NCI-H2081 (cell line): ENCODE measurements at places on chromosomes 7 and 10.
A peak's percentile ranks its signal among the peaks of the same experiment; 100 is the strongest.

DNA sequence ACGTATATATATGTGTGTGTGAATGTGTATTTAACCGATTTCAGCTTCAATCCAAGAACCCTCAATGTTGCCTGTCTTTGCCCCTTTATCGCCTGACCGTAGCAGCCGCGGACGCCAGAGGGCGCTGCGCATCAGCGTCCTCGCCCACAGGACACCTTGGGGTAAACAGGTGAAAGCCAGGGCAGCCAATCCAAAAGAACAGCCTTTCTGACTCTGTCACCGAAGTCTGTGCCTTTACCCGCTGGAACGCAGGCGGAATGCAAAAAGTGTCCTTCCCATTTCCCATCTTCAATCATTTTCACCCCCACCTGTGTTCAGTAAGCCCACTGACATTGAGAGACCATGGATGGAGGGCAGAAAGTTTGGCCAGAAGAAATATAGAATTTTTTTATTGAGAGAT is 3.6 kb downstream of the NXPH1 start:
- DNase-seq, result peak; percentile 57

DNA sequence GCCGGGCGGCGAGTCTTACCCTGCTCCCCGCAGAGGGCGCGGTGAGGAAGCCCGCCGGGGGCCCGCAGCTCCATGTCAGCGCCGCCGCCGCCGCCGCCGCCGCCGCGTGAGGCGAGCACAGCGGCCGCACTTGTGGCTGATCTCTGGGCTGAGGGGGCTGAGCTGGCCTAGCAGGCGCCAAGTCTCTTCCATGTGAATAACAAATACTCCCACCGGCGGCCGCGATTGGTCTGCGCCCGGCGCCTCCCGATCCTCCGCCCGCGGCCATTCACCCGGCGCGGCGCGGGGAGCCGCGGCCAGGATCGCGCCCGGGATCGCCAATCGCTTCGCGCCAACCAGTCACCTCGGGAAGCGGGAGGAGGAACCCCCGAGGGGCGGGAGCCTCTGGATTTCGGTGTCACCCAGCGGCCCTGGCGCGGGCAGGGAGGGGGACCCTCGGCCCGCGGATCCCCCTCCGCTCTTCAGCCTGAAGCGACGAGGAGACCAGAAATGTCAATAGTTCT is at the start of gene GRM8:
Gene GRM8, minus strand, starts transcription at position 164 of the 503 bp plus-strand sequence.
- DNase-seq, result peak; percentile 73

- DNase-seq, result no peak
These were observed 343.9 kb upstream of the LRGUK start for GRCh38 chr7:133783276-133783675.

GRCh38 chr10:46525177-46525823 is 31.2 kb downstream of the GPRIN2 start:
- no peak for DNase-seq

DNA sequence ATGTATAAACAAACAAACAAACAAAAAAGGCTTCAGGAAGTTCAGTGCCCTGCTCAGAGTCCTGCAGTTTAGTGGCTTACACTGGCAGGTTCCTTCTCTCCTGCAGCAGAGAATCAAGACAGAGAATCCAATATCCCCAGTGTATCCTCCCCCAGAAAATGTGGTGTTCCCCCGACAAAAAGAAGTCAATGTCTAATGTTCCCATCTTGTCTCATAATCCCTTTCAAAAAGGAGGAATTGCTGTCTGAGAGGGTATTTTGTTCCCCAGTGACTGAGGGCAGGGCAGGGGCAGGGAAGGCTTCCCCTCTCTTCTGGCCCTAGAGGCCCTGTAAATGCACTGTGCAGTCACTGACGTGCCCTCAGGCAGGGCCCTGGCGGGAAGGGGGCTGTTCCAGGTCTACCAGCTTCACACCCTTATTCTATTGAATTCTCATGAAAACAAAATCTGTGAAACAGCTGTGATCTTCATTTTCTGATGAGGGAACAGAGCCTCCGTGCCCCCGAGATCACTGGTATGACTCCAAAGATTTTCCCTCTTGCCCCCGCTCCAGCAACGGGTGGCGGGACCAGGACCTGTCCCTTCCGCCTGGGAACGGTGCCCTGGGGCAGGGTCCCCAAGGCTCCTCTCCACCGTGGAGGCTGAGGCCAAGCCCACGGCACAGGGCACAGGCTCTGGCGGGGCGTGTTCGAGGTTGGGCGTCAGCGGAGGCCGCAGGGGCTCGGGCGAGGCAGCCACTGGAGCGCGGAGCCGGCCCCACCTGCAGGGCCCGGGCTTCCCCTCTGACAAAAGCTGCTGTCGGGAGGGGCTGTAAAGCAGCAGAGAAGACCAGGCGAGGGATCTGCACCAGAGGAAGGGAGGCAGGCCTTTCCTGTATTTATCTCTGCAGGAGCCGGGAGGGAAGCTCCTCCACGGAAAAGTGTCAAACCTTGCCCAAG is 13.4 kb upstream of the WDFY4 start:
- DNase-seq, result no peak

GRCh38 chr7:141039376-141039775 is 24.6 kb upstream of the MRPS33 start:
- no peak for DNase-seq

DNA sequence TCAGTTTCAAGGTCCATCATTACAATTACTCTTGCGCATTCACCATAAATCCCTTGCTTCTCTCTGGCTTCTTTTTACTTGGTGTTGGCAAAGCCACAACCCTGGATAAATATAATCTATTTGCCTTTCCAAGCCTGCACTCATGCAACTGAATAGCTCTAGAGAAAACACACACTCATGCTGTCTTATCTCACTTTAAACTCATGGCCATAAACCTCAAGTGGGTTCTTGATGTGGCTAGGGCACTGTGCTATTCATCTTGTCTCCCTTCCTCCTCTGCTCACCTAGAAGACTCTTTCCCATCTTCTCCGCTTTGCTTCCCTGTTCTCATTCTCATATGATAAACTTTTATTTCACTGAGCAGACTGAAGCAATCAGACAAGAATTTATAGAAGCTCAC is 165.4 kb upstream of the MTPN start:
- no peak for DNase-seq

- peak; percentile 33 for DNase-seq
These were observed 99.0 kb upstream of the SMIM30 start for GRCh38 chr7:113217314-113217713.

DNA sequence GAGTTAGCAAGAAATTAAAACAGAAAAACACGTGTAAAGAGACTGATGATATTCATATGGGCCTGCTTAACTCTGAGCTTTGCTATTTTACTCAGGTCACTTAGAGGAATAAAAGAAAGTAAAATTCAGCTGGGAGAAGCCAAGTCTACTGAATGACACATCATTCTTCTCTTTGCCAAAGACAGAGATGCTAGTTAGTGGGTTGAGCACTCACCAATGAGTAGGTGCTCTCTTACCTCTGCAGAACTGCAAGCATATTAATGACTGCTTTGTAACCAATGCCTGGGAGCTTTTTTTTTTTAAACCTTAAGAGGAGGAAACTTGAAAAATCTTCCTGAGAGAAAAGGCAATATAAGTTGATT is 44.8 kb upstream of the BAMBI start:
- DNase-seq, result no peak

GRCh38 chr7:129453510-129454248 is 19.4 kb downstream of the STRIP2 start:
- no peak for DNase-seq

GRCh38 chr7:40239755-40240303 is 105.0 kb downstream of the SUGCT start:
- no peak for DNase-seq

DNA sequence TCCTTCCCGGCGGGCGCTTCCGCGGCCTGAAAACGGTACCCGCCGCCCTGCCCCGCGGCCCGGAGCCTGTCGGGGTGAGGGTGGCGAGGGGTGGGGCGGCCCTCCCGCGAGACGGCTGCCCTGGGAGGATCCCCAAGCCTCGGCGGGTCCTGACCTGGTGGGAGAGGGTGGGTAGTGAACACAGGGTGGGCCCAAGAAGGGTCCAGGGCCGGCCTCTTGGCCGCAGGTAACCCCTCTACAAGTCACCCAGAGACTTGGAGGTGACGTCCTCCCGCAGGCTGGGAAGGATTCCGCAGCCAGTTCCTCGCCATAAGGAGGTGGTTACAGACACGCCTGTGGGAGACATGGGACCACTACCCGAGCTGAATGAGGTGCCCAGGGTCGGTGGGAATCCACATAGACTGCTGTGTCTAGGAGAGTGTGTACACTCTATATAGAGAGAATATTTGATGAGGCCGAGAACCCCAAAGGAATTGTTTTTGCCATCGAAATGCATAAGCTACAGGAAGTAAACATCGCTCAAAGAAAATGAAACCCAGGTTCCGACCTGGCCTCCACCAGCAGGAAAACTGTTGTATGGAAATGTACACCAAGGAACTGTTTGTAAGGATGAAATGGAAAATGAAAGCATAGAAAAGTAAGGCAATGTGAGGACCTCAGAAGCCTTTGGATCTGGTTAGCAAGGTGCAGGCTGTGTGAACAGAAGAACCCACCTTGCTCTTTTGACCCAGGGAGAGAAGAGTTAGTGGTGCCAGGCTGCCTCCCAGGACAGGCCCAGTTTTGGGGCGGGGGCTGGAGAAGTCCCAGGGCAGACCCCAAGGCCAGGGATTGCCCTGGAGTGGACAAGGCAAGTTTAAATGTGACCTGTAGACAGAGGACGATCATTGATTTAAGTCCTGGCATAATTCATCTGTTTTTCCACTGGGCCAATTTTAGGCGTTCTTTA is 659 bp downstream of the OPTN start:
- no peak for DNase-seq

- DNase-seq, result peak; percentile 36
These were observed 9.5 kb upstream of the ING3 start for GRCh38 chr7:120941064-120941463.

GRCh38 chr10:116728526-116729096 is 13.8 kb downstream of the HSPA12A start:
- no peak for DNase-seq

- DNase-seq, result no peak
These were observed at the start of gene CTNNA3 for GRCh38 chr10:67696029-67696428. TSS of gene CTNNA3 (minus strand) at chr10:67696195.

- DNase-seq, result no peak
These were observed 22.9 kb downstream of the CDK6 start for GRCh38 chr7:92813390-92814024.

DNA sequence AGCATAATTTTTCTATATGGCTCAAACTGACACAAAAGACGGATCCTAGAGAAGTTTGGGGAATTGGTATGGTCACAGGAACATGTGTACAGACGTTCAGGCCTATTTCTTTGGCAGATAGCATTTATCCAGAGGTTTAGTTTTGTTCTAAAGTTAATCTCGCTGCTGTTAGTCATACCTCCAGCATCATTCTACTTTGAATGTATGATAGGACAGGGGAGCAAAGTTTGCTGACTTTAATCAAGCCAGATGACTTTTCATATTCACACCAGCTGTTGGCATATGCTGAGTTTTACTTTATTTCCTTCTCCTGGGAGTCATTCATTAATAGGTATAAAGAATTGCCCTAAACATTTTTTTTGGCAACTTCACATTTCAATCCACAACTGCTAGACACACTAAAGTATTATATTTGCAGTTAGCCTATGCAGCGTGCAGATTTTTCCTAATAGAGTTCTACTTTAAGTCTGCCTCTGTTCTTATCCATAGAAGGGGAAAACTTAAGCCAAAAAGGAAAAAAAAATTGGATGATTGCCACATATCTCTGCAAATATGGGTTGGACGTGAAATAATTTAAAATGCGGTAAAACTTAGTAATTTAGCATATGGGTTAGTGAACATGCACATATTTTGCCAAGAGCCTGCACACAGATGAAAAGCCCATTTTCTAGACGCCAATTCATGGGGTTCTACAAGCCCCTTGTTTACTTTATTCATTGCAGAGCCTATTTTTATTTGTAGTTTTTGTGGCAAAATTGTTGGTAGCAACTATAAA is 213.1 kb downstream of the C7orf25 start:
- DNase-seq, result no peak

DNA sequence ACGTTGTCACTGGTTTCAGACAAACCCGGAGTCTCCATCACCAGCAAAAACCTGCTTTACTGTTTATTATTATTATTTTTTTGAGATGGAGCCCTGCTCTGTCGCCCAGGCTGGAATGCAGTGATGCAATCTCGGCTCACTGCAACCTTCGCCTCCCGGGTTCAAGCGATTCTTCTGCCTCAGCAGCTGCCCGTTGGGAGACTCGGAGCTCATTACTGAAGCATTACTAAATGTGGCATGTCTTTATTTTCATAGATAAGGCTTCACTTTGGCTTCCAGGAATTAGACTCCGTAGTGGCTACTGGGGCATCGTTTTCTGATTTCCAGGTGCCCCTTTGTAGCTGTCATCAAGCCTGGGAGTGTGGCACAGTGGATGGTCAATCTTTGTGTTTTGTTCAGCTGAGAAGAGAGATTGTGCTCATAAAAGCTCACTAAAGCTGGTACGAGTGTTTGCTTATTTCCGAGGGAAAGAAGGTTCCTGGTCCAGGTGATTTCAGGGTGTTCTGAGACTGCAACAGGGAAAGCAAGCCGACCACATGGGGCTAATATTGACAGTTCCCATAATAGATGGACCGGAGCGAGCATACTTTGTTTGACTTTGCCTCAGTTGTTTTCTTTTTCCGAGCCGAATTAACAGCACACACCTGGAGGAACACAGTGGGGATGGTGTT is 163.1 kb downstream of the CAMK1D start:
- peak; percentile 79 for DNase-seq

- no peak for DNase-seq
These were observed 76.5 kb upstream of the ARID5B start for GRCh38 chr10:61825001-61825400.

DNA sequence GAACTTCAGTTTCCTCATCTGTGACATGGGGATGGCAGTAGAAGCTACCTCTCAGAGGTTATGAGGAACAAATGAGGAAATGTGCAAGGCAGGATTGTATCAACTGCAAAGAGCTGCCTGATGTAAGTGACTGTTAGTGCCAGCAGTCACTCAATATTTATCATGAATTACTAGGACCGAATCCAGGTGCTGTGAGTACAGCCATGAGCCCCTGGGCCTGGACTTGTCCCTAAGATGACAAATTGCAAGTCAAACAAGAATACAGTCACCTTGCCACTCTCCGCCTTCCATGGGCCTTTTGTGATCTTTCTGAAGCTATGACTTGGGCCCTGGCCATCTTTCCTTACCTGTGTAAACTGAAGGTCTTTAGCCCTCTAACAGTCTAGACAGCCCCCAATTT is 27.7 kb upstream of the TLX1 start:
- DNase-seq, result no peak

DNA sequence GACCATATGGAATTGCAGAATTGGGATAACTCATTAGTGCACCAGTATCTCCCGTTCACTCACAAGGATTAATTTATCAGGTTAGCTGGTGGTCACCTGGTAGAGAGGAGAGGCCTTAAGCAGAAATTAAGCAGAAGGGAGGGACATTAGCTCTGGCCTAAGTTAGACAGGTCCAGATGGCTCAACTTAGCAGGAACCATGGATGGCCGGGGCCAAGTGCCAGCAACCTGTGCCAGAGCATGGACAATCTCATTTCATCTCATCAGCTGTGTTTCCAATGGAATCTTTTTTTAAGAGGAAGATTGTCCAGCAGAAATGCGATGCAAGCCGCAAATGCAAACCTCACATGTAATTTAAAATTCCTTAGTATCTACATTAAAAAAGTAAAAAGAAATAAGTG is 82.2 kb downstream of the JCAD start:
- DNase-seq, result no peak
